CD8-positive, alpha-beta memory T cell (primary cell): ENCODE measurements at places on chromosomes 12 and 14. TPM values are rescaled to one million over a fixed set of nuclear protein-coding genes. Genes with fewer than 3 reads are reported as not detected.

ACSM4 gene
- not detected for polyA plus RNA-seq

DNA sequence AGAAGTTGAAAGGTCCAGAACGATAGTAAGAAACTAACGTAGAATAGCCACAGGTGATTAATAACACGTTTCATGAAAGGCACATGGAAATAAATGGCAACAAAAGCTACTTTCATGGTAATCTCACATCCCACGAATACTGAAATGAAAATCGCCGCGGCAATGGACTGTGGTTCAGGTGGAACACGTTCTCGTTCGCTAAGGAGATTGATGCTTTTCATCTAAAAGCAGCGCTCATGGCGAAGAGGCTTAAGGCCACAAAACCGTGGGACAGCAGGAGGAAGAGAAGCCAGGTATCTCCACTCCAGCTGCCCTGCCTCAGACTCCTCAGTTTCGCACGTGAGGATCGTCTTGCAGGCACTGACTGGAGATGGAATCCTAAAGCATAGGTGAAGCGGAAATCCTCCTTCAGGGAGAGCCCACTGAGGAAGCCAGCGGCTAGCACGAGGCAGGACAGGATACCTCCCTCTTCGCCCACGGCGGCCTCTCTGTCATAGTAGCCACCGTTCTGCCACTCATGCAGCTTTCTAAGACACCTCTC lies 696 bp upstream of the GPHN start:
- H3K27me3 ChIP-seq, result no peaks in the 10 kb centered on the region
- no peaks in the 10 kb centered on the region for H3K4me1 ChIP-seq
- H3K4me3 ChIP-seq, result peak overlapping the region; percentile 78
- H3K36me3 ChIP-seq, result no peaks in the 10 kb centered on the region
- DNase-seq, result no peak
- H3K27ac ChIP-seq, result peak overlapping the region; percentile 41

DNA sequence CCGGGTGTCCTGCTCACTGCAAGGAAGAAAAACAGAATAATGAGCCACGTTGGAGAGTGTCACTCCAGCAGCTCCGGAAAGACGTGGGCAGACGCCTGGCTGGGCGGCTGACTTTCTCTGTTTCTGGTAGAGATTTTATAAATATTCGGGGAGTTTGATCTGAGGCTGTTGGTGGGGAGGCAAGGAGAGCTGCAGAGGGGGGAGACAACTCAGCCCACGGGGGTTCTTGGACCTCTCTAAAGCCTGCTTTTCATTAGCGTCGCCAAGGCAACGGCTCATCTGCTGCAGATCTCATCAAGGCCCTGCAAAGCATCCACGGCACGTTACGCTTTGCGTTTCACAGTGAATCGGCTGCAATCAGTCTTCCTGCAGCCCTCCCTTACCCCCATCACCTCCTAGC lies 207.2 kb downstream of the ZFP36L1 start:
- H3K27ac ChIP-seq, result no peak overlapping the region
- H3K36me3 ChIP-seq, result no peaks in the 10 kb centered on the region
- no peak overlapping the region for H3K4me3 ChIP-seq
- H3K27me3 ChIP-seq, result no peaks in the 10 kb centered on the region
- H3K4me1 ChIP-seq, result no peaks in the 10 kb centered on the region
- DNase-seq, result no peak

DNA sequence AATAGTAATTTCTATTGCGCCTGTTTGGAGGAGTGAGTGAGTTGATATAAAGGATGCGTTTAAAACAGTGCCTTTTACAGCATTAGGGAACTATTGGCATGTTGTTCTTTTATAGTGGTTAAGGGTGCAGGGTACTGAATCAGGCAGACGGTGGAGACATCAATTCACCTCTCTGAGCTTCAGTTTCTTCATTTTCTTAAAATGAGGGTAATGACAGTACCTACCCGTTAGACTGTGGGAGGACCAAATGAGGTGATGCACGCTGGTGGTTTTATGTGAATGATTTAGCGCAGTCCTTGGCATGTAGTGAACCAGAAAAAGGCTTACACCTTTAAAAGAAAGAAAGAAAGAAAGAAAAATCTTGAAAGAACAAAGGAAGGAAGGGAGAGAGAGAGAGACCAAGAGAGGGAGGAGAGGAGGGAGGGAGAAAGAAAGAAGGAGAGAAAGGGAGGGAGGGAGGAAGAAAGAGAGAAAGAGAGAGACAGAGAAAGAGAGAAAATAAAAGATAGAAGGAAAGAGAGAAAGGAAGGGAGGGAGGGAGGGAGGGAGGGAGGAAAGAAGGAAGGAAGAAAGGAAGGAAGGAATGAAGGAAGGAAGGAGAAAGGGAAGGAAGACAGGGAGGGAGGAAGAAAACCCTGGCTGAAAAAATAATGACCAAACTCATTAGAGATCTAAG lies 22.2 kb upstream of the CCND2 start:
- no peak overlapping the region for H3K4me3 ChIP-seq
- no peaks in the 10 kb centered on the region for H3K36me3 ChIP-seq
- H3K27ac ChIP-seq, result no peak overlapping the region
- no peaks in the 10 kb centered on the region for H3K4me1 ChIP-seq
- DNase-seq, result peak; percentile 44
- H3K27me3 ChIP-seq, result no peaks in the 10 kb centered on the region

RNF212B gene
- polyA plus RNA-seq, result not detected

TAS2R42 gene
- not detected for polyA plus RNA-seq

CD4 gene
- 0.30 TPM for polyA plus RNA-seq

- peaks cover 53% of the 10 kb centered on the region for H3K4me1 ChIP-seq
- peak; percentile 71 for DNase-seq
- H3K36me3 ChIP-seq, result no peaks in the 10 kb centered on the region
Observed at GRCh38 chr12:106301611-106302321, 767 bp upstream of the TCP11L2 start.

RND1 gene
- 0.90 TPM for polyA plus RNA-seq

DNA sequence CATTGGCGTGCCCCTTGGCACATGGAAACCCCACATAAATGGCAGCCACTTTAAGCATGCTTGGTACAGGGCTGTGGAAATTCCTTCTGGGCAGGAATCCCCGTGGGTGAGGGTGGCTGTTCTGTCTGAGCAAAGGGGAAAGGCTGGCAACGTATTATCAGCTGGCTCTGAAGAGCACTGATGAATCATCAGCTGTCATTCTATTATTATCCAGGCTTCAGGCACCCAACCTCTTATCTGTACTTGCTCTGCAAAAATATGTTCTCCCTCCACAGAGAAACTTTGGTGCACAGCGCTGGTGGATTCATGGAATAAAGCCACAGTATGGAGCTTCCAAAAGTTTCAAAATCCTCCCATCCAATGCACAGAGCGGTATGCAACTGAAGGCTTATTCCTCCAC lies 167.1 kb downstream of the TBX5 start:
- H3K4me1 ChIP-seq, result no peaks in the 10 kb centered on the region
- no peaks in the 10 kb centered on the region for H3K36me3 ChIP-seq
- no peak for DNase-seq

KSR2 gene
- polyA plus RNA-seq, result not detected

DNA sequence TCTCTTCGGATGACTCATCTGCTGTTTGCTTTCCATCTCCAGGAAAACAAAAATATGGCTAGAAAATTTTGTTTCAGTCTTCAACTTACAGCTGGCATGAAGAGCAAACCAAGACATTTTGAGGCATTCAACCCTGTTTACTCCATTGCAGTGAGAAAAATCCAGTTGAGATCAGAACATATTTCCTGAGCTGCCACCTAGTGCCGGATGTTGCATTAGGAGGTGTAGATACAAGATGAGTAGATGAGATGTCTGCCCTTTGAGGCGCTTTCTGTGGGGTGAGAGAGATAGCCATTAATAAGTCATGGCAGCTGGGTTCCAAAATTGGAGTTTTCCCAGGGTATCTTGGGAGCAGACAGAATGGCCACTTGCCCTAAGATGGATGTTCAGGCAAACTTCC lies 171.1 kb downstream of the PRKCH start:
- DNase-seq, result no peak
- H3K36me3 ChIP-seq, result peaks cover 43% of the 10 kb centered on the region
- H3K27me3 ChIP-seq, result no peaks in the 10 kb centered on the region
- no peak overlapping the region for H3K27ac ChIP-seq

GRCh38 chr14:49401373-49401772 lies 184.8 kb downstream of the RPS29 start:
- no peaks in the 10 kb centered on the region for H3K4me1 ChIP-seq
- no peak overlapping the region for H3K4me3 ChIP-seq
- DNase-seq, result no peak

CLEC2A gene
- not detected for polyA plus RNA-seq

- no peaks in the 10 kb centered on the region for H3K36me3 ChIP-seq
- no peaks in the 10 kb centered on the region for H3K27me3 ChIP-seq
- DNase-seq, result no peak
- H3K4me3 ChIP-seq, result no peak overlapping the region
Observed at GRCh38 chr12:60263161-60263560, 667.3 kb downstream of the SLC16A7 start.

RHOJ gene
- not detected for polyA plus RNA-seq

- H3K4me1 ChIP-seq, result peaks cover 10% of the 10 kb centered on the region
- H3K4me3 ChIP-seq, result no peak overlapping the region
- no peaks in the 10 kb centered on the region for H3K27me3 ChIP-seq
- peaks cover 16% of the 10 kb centered on the region for H3K36me3 ChIP-seq
Observed at GRCh38 chr14:91175291-91176201, 61.7 kb downstream of the DGLUCY start.

DNA sequence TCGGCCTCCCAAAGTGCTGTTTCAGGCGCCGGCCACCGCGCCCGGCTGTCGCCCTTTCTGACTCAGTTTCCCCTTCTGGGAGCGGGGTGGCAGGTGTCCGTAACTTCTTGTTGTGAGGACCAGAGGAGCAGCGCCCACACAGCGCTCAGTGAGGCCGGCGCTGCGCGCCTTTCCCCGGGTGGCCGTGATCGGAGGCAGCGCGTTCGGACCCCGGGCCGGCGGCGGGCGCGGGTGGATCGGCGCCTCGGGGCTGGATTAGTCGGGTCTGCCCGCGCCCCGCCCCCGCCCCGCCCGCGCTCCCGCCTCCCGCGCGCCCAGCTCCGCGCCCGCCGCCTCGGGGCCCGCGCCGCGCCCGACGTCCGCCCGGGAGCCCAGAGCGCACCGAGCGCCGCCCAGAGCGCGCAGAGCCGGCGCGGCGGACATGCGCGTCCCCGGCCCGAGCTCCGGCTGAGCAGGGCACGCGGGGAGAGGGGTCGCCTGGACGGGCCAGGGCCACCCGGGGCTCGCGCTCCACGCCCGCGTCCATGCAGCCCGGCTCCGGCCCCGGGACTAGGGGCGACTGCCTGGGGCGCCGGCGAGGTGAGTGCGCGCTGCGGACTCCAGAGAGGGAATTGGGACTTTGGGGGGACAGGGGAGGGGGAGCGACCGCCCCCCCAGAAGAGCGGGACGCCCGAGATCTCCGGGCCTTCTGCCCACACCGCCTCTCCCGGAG lies 50.6 kb downstream of the LRCOL1 start:
- peaks cover 26% of the 10 kb centered on the region for H3K4me1 ChIP-seq
- no peak overlapping the region for H3K27ac ChIP-seq
- DNase-seq, result no peak
- no peak overlapping the region for H3K4me3 ChIP-seq
- no peaks in the 10 kb centered on the region for H3K36me3 ChIP-seq
- H3K27me3 ChIP-seq, result no peaks in the 10 kb centered on the region

- H3K4me1 ChIP-seq, result peaks cover 28% of the 10 kb centered on the region
- H3K36me3 ChIP-seq, result peaks cover 9% of the 10 kb centered on the region
- peak overlapping the region; percentile 76 for H3K27ac ChIP-seq
Observed at GRCh38 chr12:6494258-6494743, 399 bp downstream of the NCAPD2 start.
